ENCODE measurements at places on chromosomes 16 and 17.

DNA sequence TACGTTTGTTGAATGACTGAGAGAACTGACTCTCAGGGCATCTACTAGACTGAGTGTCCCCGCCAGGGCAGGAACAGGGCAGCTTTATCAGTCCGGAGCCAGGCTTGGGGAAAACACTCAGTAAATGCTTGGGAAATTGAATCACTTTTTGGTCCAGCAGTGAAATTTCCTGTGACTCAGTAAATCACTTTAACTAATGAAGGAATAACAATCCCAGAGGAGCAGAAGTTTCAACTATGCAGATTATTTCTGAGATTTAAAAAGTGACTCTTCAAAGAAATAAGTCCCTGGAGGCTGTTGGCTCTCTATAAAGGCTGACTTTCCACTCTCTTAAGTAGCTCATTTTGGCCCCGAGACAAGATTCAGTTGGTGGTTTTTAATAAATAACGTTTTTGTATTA, 101.8 kb downstream of the FOXL1 start:
- no peak for ATAC-seq

- ATAC-seq = no peak
These were observed 61.6 kb downstream of the TNRC6C start for GRCh38 chr17:78019976-78020716.

DNA sequence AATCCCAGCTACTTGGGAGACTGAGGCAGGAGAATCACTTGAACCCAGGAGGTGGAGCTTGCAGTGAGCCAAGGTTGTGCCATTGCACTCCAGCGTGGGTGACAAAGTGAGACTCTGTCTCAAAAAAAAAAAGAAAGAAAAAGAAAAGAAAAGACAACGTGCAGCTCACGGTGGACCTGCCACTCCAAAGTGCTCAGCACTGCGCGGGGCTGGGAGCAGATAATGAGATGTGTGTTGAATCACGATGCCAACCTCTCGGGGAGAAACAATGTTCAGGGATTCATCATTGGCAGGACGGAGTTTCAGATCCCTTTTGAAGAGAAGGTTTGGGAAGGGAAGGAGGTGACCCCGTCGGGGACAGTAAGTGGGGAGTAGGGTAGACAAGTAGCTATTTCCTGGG, 19.2 kb downstream of the WFDC1 start:
- ATAC-seq = peak; percentile 16

DNA sequence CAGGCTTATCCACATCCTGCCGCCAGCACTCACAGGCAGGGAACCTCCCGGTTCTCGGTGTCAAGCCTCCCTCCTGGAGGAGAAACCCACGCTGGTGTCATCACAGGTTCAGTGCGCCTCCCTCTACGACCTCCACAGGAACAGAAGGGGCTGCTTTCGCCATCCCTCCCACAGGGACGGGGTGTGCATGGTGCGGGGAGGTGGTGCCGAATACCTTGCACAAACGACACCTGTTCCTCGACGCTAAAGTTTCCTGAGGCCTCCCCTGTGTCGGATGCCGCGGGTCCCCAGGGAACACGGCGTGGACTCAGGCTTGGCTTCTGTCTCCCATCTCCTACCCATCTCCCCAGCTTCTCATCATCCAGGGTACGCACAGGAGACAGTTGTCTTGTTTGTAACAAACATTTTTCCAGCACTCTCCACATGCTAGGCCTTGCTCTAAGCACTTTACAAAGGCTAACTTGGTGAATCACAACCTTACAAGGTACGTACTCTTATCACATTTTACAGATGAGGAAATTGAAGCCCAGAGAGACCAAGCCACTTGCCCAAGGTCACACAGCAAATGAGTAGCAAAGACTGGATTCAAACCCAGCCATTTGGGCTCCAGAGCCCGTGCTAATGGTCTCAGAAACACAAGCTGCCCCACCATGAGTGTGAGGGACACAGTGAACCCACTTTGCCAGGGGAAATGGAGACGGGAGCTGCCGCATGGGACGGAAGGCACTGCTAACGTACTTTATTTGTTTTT, 271.6 kb downstream of the C16orf95 start:
- ATAC-seq = no peak

DNA sequence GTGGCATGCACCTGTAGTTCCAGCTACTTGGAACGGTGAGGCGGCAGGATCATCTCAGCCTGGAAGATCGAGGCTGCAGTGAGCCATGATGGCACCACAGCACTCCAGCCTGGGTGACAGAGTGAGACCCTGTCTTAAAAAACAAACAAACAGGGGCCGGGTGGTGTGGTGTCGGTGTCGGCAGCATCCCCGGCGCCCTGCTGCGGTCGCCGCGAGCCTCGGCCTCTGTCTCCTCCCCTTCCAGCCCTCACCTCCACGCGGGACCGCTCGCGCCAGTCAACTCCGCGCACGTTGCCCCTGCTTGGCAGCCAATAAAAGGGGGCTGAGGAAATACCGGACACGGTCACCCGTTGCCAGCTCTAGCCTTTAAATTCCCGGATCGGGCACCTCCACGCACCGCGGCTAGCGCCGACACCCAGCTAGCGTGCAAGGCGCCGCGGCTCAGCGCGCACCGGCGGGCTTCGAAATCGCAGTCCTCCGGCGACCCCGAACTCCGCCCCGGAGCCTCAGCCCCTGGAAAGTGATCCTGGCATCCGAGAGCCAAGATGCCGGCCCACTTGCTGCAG, 204.7 kb downstream of the CDRT15L2 start:
- ATAC-seq = no peak

DNA sequence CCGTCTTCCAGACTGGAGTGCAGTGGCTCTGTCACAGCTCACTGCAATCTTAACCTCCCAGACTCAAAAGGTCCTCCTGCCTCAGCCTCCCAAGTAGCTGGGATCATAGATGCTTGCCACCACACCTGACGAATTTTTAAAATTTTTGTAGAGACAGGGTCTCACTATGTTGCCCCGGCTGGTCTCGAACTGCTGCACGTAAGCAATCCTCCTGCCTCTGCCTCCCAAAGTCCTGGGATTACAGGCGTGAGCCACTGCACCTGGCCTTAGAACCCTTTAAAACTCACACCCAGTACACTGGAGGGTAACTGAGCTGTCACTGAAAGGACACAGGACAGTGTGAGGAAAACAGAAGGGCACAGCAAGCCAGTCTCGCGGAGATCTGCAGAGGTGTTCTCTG, 97.6 kb upstream of the NOL11 start:
- ATAC-seq = no peak

- no peak for ATAC-seq
These were observed 3.3 kb downstream of the CDK3 start for GRCh38 chr17:76003915-76004314.

DNA sequence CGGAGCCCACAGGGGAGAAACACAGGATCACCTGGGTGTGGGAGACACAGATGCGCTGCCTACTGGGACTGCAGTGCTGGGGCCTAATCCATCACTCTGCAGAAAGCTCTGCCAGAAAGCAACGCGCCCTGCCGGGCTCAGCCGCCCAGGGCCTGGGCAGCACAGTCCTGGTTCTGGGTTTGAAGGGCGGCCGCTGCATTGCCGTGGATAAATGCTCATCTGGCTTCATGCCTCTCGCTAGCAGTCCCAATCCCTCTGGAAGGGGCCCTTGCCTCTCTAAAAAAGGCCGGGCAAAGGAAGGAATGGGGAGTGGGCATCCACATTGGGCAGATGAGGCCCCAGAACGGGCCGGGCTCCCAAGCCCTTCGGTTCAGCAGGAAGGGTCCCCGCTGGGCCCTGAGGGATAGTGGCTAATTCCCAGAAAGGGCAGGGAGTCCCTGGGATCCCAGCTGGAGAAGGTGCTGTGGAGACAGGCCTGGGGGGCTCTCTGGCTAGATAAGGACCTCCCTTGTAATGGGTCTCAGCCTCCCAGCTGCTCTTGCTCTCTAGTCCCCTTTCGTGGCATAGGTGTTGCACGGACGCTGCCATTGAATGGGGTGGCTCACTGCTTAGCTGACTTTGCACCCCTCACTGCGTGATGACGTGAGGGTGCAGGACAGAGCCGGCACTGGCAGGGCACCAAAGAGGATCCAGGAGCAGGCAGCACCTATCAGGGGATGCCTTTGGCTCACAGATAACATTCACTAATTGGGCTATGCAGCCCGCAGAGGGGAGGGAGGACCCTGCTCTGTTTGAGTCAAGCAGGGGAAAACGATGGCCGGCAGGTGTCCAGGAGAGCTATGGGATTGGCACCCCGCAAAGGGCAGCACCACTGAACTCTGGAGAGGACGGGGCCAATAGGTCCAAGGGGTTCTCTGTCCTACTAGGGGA, 88.6 kb downstream of the PGS1 start:
- no peak for ATAC-seq

DNA sequence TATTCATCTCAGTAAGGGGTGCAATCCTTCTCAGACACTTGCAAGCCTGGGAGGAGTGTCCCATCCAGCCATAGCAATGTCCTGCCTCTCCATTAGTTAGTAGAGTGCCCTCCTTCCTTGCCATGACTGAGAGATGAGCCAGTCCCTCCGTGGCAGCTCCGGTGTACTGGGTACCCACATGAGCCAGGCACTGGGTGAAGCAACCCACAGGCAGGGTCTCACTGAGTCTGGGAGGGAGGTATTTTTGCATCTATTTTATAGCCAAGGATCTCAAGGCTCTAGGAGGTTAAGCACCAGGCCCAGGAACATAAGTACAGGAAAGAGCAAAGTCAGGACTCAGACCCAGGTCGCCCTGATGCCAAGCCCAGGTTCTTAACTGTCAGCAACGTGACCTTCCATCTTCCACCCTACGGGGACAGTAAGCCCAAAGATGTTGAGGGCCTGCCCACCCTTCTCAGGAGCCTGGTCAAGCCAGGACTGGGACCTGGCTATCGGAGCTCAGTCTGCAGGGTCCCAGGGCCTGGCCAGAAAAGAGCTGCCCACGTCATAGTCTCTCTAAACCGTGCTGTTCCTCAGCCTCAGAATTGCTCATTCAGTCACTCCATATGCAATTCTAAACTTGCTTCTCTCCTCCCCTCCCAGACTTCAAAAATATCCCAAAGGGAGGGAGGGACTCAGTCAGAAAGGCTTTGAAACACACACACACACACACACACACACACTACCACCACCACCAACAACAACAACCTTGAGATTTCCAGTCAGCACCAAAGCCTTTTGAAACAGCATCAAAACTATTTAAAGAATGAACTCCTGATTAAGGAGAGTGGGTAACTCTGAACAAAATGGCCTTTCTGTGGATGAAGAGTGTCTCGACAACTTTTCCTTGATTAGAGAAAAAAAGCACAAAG, 16.6 kb downstream of the NOS2 start:
- peak; percentile 77 for ATAC-seq

DNA sequence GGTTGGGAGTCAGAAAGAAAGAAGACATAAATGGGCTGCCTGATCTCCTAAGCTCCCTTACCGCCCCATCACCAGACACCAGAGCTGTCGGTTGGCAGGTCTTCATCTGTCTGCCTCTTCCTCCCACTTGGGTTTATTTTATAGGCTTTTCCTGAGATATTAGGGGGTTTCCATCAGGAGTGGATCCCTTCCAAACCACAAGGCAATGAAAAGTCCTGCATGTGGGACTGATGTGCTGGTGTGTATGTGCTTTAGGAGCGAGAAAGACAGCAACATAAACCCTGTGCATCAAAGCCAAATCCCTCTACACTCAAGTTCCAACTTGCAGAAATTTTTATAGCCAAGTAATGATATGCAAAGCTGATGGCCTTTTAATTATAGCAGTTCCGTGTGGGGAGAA, 389.5 kb downstream of the SLC39A11 start:
- no peak for ATAC-seq

- no peak for ATAC-seq
These were observed 59.6 kb upstream of the CACNG5 start for GRCh38 chr17:66775271-66775670.

- no peak for ATAC-seq
These were observed 28.2 kb downstream of the GAS7 start for GRCh38 chr17:10170233-10170632.

GRCh38 chr17:35359398-35359797, 14.0 kb downstream of the SLFN11 start:
- ATAC-seq = no peak

DNA sequence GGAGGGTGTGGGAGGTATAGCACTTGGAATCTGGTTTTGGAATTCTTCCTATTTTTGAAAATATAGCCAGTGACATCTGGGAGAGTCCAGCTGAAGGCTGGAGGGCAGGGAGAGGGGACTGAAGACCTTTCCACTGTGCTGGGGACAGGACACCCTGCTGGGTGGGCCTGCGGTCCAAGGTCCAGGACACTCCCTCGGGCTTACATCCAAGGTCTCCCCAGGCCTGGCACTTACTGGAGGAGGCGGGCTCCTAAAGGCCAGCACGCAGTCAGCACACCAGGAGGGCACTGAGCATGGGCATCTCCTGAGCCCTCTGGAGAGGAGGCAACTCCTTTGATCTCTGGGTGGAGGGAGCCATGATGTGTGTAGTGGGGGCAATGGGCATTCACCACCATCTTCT, 35.5 kb upstream of the ETV4 start:
- no peak for ATAC-seq

- ATAC-seq = no peak
These were observed 334.8 kb downstream of the MAF start for GRCh38 chr16:79265701-79266100.

GRCh38 chr17:21283482-21284318, 811 bp upstream of the MAP2K3 start:
- peak; percentile 5 for ATAC-seq

DNA sequence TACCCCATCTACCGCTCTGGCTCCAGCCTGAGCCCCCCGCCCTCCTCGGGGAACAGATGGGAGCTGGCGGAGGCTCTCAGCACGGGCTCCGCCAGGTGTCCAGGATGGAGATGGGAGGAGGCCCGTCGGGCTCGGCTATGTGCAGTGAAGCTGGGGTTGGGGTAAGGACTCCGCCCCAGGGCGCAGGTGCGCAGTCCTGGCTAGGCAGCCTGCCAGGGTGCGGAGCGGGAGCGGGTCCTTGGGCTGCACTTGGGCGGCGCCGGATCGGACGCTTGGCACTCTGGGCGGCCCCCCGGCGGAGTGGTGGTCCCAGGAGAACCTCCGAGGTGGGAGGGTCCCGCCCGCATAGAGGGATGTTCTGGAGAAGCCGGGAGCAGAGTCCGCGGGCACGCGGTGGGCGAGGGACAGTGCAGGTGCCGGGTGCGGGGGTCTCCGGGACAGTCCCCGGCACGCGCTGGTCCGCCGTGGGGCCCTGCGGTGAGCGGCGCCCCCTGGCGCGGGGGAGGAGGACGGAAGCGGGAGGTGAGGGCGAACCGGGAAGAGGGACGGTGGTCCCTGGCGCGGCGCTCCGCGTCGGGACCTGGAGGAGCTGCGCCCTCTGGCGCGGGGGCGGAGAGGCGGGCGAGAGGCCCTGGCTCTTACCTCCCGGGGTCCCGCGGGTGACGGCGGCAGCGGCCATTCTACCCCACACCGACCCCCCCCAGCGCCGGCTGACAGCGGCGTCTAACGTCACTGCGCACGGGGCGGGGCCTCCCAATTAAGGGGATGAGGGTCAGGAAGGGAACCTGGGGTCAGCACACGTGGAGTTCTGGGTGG, at the start of gene CAMTA2:
CAMTA2 (minus strand) TSS at position 725 of the 816 bp plus-strand sequence. CDS start 1,453 bp downstream, outside the sequence.
- peak; percentile 88 for ATAC-seq

- ATAC-seq = no peak
These were observed 37.8 kb upstream of the ALDH3A1 start for GRCh38 chr17:19785854-19786253.

GRCh38 chr16:59655031-59655430, 920.9 kb upstream of the GOT2 start:
- no peak for ATAC-seq

GRCh38 chr16:20902426-20902825, 1.9 kb downstream of the LYRM1 start:
- no peak for ATAC-seq
